CD8-positive, alpha-beta memory T cell (primary cell): ENCODE measurements at places on chromosomes 2 and 18. TPM values are rescaled to one million over a fixed set of nuclear protein-coding genes. Genes with fewer than 3 reads are reported as not detected.

- no peak for DNase-seq
- no peak overlapping the region for H3K27ac ChIP-seq
- H3K4me1 ChIP-seq, result peaks cover 21% of the 10 kb centered on the region
- no peak overlapping the region for H3K4me3 ChIP-seq
Measured at GRCh38 chr2:32423536-32423935, 66.7 kb downstream of the BIRC6 start.

The NGEF gene
- 0.38 TPM for total RNA-seq

The UPP2 gene
- total RNA-seq, result not detected

The RBM44 gene
- 0.33 TPM for total RNA-seq

- no peaks in the 10 kb centered on the region for H3K36me3 ChIP-seq
- no peaks in the 10 kb centered on the region for H3K27me3 ChIP-seq
- H3K4me1 ChIP-seq, result no peaks in the 10 kb centered on the region
- no peak for DNase-seq
- H3K4me3 ChIP-seq, result no peak overlapping the region
Measured at GRCh38 chr2:149281441-149281840, 48.9 kb upstream of the LYPD6 start.

The MARCHF4 gene
- not detected for total RNA-seq

GRCh38 chr18:22447792-22448191, 30.1 kb upstream of the CTAGE1 start:
- H3K4me1 ChIP-seq, result no peaks in the 10 kb centered on the region
- H3K27ac ChIP-seq, result no peak overlapping the region
- no peaks in the 10 kb centered on the region for H3K27me3 ChIP-seq

The TFPI gene
- not detected for total RNA-seq

The TDRD15 gene
- total RNA-seq, result 0.04 TPM

The RAD51AP2 gene
- not detected for total RNA-seq

- H3K27ac ChIP-seq, result no peak within 1 kb of the TSS
- no peak within 1 kb of the TSS for H3K4me3 ChIP-seq
- H3K27me3 ChIP-seq, result peaks cover 78% of the 10 kb centered on the region
- no peaks in the 10 kb centered on the region for H3K36me3 ChIP-seq
- H3K4me1 ChIP-seq, result no peaks in the 10 kb centered on the region
- no peak for DNase-seq
Measured at GRCh38 chr2:176106581-176107539, at the start of gene HOXD11. Gene HOXD11, plus strand, starts transcription at chr2:176107280. Its CDS starts 76 bp downstream, at chr2:176107356.

DNA sequence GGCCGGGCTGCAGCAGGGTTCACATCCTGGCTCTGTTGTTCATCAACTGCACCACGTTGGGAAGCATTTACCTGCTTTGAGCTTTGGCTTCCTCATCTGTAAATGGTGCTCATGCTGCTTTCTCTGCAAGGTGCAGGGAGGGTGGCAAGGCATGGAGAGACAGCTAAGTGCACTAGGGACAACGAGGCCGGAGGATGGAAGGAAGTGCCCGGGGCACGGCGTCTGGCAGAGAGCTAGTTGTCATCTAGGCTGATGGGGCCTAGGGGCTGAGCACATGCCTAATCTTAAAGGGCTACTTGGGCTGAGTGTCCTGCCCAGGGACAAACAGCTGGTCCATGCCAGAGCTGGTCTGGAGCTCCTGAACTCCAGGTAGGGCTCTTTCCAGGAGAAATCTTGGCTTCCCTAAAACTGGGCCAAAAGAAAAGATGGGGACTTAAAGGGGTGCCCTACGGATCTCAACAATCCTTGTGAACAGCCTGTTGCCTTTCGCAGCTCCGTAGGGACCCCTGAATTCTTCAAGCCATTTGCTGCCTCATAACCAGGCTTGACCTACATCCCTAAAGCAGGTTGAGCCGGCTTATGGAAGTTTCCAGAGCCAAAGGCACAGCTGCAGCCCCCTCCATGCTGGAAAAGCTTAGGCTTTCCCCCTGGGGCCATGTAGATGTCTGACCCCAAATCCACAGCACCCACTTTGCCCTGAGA, 130.8 kb downstream of the SMAD7 start:
- no peak for DNase-seq
- no peaks in the 10 kb centered on the region for H3K36me3 ChIP-seq
- peaks cover 9% of the 10 kb centered on the region for H3K4me1 ChIP-seq
- H3K4me3 ChIP-seq, result no peak overlapping the region
- H3K27ac ChIP-seq, result no peak overlapping the region
- H3K27me3 ChIP-seq, result no peaks in the 10 kb centered on the region

GRCh38 chr2:102460467-102460866, 12.6 kb upstream of the SLC9A4 start:
- no peaks in the 10 kb centered on the region for H3K27me3 ChIP-seq
- DNase-seq, result no peak
- no peak overlapping the region for H3K27ac ChIP-seq
- H3K36me3 ChIP-seq, result no peaks in the 10 kb centered on the region
- H3K4me3 ChIP-seq, result no peak overlapping the region

The ELOA2 gene
- not detected for total RNA-seq

- peak; percentile 90 for DNase-seq
- no peaks in the 10 kb centered on the region for H3K27me3 ChIP-seq
- peak overlapping the region; percentile 19 for H3K4me3 ChIP-seq
- H3K4me1 ChIP-seq, result peaks cover 39% of the 10 kb centered on the region
- H3K27ac ChIP-seq, result peak overlapping the region; percentile 92
- peaks cover 10% of the 10 kb centered on the region for H3K36me3 ChIP-seq
Measured at GRCh38 chr2:37599688-37600525, 71.5 kb downstream of the CDC42EP3 start.

The CLEC4F gene
- total RNA-seq, result not detected

The KCNF1 gene
- total RNA-seq, result not detected

The EMX1 gene
- total RNA-seq, result 0.82 TPM

GRCh38 chr2:181306785-181307184, 150.4 kb upstream of the ITGA4 start:
- no peaks in the 10 kb centered on the region for H3K27me3 ChIP-seq
- DNase-seq, result peak; percentile 24
- peaks cover 68% of the 10 kb centered on the region for H3K4me1 ChIP-seq
- H3K36me3 ChIP-seq, result no peaks in the 10 kb centered on the region
- peak overlapping the region; percentile 45 for H3K27ac ChIP-seq
- no peak overlapping the region for H3K4me3 ChIP-seq

- H3K36me3 ChIP-seq, result no peaks in the 10 kb centered on the region
- no peaks in the 10 kb centered on the region for H3K4me1 ChIP-seq
- no peaks in the 10 kb centered on the region for H3K27me3 ChIP-seq
- no peak for DNase-seq
- H3K27ac ChIP-seq, result no peak overlapping the region
Measured at GRCh38 chr2:17263570-17263968, 254.7 kb downstream of the RAD51AP2 start.

DNA sequence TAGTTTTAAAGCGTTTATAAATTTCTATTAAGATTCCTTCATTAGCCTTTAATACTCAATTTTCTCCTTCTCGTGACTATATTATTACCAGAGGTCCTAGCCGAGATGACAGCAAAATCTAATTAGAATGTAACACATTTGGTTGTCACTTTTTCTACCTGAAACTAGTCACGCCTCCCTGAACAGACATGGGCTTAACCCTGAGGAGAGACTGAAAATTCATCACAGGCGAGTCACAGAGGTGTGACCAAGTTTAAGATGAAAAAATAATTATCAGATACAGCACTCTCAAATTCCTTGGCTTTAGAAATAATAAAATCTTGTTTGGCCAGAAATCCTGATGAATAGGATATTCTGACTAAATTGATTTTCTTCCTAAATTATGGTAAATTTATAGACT, 834.4 kb upstream of the SLC39A10 start:
- H3K4me1 ChIP-seq, result no peaks in the 10 kb centered on the region
- H3K4me3 ChIP-seq, result no peak overlapping the region
- H3K36me3 ChIP-seq, result no peaks in the 10 kb centered on the region
- no peak overlapping the region for H3K27ac ChIP-seq
- DNase-seq, result no peak
- no peaks in the 10 kb centered on the region for H3K27me3 ChIP-seq
